ENCODE measurements at places on chromosomes 5 and 9.

GRCh38 chr9:109286981-109287380 lies 33.9 kb downstream of the EPB41L4B start:
- no peak for DNase-seq

DNA sequence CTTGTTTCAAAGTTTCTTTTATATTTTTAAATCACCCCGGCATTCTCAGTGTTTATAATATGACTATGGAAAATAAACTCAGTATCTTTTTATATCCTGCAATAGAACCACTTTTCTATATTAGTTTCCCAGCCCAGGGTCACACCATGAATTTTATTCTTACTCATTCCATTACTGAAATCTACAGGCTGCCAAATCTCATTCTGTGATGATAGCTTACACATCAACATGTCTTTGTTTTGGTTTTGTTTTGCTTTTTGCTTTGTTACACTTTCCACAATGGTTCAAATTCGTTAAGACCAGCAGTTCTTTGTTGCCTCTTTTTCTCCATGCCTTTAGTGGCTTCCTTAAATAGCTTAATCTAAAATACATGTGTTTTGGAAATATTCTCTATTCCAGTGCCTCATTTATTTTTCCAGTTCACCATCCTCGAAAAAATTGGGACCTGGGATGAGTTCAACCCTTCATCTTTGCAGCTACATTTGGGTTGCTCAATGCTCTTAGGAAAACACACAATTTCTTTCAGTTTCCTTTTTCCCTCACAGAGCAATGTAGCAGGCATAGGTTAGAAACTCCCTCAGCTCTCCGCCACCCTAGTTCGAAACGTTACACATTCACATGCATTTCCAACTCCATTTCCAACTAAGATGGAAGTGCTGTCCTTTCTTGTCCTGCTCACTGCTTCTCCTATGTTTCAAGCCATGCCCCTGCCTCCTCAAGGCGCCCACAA lies 1146.3 kb downstream of the MAT2B start:
- no peak for DNase-seq

GRCh38 chr9:87383344-87384150 lies 114.1 kb upstream of the DAPK1 start:
- DNase-seq = no peak

- no peak for DNase-seq
These were observed 38.1 kb downstream of the SLC12A2 start for GRCh38 chr5:128121651-128122050.

DNA sequence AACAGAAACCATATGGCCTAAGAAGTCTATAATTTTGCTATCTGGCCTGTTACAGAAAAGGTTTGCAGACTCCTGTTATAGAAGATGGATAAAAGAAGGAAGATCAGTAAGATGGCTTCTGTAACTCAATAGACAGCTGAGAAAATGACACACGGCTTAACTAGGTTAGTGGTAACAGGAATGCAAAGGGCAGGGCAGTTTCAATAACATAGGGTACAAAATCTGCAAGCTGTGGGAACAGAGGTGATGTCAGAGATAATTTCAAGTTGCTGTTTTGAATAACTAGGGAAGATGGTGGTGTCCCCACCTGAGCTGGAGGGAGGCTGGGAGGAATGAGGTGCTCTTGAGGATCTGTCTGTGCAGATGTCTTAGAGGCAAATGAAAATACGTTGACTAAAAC lies 106.5 kb downstream of the GLIS3 start:
- no peak for DNase-seq

DNA sequence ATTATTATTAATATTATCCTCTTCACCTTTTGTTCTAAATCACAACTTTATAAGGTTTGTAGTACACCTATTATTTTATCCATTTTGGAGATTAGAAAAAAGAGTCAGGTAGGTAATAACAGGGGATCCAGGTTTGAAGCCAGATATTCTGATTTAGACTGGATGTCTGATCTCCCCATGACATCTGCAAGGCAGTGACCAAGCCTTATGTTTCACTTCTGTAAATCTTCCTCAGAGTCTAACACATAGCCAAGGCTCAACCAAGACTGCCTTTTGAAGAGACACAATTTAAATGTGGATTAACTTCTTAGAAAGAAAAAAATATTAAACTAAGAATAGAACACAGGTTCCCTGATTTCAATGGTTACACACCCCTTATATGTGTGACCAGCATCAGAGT lies 44.2 kb downstream of the CETN3 start:
- DNase-seq = no peak
